ENCODE measurements at places on chromosomes 6 and 20.
A peak's percentile ranks its signal among the peaks of the same experiment; 100 is the strongest.

- no peak for DNase-seq
These were observed 37.4 kb upstream of the OPRM1 start for GRCh38 chr6:154001494-154002285.

DNA sequence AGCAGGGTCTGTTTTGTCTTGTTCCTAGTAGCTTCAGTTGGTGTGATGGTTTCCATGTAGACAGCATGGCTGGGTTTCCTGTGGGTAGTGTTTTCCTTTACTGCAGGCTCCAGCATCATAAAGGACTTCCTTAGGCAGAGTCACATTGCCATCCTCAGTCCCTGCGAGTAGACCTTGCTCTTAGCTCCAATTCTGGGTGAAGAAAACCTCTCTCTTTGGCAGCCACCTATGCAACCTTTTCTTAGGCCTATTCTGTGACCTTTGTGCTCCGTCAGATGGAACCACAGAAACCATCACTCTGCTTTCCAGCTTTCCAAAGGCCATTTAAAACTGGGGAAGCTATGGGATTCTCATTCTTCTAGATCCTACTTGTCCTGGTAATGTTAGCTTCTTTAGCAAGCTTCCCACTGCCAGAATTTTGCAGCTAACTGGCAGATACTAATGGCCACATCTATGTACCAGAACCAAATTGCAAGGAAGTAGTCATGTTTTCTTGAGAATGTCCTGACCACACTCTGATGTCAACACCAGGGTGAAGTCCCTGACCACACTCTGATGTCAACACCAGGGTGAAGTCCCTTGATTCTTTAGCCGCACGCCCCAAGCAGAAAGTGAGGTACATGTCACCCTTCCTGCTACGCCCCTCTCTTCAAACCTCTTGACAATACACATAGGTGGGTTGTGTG lies 646.6 kb upstream of the HS3ST5 start:
- DNase-seq = no peak

DNA sequence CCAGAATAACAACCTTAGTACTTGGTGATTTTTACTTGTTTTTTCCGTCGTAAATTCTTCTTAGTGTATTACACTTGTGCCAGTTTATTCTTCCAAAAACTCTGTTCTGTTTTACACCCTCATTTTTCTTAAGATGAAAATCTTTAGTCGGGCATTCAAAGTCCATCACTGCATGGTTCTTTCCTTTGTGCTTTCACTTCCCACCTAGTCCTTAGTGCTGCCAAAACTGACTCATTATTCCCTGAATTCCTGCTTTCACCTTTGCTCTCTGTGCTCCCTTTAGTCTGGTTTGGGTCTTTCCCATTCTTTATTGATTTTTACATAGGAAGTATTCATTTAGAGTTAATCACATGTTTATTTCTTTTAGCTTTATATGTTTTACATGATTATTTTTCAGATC lies 3.3 kb downstream of the TRMT11 start:
- no peak for DNase-seq

- DNase-seq = no peak
These were observed 49.0 kb upstream of the VSTM2L start for GRCh38 chr20:37853823-37854375.

GRCh38 chr6:36599791-36600209 lies 5.6 kb downstream of the SRSF3 start:
- DNase-seq = no peak

DNA sequence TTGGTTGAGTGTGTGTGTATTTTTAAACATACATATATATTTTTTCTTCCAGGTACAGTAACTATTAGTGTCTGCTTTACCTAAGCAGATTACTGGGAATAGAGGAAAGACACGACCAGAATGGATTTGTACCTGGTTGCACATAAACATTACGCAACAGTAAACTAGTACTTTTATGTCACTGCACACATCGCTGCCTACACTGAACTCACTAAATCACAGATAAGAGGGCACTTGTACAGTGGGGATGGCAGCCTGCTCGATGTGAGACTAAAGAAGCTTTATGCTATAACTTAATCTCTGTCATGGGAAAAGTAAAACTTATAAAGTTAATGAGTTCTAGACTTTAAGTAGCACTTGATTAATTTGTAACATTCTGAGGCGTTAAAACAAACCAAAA lies 89.5 kb upstream of the SIM1 start:
- DNase-seq = no peak

DNA sequence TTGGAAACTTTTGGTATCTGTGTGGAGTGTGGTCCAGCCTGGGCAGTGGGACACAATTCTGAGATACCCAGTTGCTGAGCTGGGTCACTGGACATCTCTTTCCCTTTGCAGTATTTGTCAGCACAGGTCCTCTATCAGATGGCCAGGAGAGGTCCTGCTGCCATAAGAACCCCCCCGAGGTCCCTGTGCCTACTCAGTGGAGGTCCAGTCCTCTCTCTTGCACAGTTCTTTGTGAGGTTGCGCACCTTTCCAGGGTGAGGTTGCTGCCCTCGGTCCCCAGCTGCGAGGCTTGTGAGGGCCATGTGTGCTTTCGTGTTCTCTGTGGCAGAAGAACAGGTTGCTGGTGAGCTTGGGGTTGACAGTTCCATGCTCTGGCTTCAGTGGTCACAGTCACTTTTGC lies 320.6 kb downstream of the QKI start:
- DNase-seq = no peak

DNA sequence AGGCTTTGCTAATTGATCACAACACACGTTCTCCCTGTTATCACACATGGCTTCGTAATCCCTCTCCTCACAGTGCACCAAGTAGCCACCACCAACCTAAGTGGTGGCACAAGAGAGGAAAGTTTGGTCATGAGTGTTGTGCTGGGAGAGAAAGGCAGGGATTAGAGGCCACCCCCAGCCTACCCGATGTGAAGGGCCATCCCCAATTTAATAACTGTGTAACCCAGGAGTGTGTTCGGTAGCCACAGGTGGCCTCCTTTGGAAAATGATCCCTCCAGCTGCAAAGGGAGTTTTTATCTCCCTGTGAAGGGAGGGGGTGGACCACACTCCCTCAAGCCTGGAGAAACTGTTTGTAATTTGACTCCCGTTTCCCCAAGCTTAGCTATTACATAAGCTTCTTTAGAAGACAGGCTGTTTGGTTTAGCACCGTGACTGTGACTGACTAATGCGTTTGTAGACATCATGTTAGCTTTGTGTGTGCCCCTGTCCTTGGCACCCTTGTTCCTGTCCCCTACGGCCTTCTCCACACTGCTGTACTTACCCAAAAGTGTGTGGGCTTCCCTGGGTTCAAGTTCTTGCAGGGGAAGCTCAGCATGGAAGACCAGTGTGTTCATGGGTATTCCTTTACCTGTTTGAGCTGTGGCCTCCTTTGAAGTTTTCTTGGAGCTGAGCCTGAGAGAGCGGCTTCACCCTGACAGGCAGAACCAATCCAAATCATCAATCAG lies 20.6 kb downstream of the PPP1R16B start:
- DNase-seq = peak; percentile 74

- DNase-seq = no peak
These were observed 14.3 kb upstream of the MAP1LC3A start for GRCh38 chr20:34544109-34544796.

GRCh38 chr20:35555951-35556645 lies 14.2 kb downstream of the ERGIC3 start:
- no peak for DNase-seq

DNA sequence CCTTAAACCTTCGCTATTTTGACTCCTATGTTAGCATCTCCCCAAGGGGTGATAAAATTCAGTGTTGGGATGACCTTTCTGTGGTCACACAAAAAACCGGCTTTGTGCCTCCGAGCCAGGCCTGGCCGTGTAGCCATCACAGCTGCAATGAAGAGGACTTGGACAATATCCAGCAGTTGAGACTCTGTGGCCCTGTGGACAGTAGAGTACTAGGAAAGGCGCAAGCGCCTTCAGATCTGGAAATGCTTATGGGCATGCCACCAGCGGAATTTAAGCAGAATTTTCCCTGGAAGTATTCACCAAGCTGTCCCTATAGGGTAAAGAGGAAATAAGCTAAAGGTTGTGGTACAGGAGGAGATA lies 63.3 kb upstream of the SLC2A12 start:
- DNase-seq = no peak

- DNase-seq = no peak
These were observed 2.1 kb downstream of the TFEB start for GRCh38 chr6:41733360-41733706.

DNA sequence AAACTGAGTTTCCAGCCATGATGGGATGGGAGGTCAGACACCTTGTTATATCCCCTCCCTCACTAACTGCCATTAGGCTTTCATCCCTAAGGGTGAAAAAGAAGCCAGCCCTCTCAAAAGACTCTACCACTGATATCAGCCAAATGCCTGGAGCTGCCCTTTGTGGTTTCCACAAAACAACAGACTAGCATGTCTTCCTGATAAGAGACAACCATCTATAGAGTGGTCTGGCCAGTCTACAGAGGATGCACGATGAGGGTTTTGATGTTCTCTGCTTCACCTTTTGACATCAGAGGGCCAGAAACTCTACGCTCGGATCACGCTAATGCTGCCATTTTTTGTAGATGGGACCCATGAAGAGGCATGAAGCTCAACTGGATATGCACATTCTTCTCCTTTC lies 61.7 kb upstream of the ARHGAP18 start:
- DNase-seq = no peak

DNA sequence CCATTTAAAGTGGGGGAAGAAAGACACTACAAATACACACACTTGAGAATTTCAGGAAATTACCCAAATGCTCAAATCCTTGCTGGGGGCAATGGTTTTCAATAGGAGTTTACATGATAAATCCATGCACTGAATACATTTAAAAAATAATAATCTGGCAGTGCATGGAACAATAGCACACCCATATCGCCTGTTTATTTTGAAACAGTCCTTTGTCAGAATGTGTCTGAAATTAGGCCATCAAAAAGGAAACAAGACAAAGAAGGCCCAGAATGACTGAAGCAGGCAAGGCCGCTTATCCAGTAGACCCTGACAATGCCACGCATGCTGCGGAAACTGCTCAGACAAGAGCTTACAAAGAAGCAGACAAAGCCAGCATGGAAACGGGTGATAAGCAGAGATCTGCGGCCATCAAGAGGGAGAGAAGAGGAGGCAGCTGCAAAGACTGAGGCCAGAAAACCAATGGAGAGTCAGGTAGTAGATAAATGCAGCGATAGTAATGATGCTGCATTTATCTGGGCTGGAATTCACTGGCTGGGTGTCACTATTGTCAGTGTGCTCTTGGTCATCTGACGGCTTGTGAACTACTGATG lies 211.9 kb upstream of the CNR1 start:
- no peak for DNase-seq

GRCh38 chr20:46670228-46670584 lies 18.9 kb upstream of the SLC13A3 start:
- no peak for DNase-seq

DNA sequence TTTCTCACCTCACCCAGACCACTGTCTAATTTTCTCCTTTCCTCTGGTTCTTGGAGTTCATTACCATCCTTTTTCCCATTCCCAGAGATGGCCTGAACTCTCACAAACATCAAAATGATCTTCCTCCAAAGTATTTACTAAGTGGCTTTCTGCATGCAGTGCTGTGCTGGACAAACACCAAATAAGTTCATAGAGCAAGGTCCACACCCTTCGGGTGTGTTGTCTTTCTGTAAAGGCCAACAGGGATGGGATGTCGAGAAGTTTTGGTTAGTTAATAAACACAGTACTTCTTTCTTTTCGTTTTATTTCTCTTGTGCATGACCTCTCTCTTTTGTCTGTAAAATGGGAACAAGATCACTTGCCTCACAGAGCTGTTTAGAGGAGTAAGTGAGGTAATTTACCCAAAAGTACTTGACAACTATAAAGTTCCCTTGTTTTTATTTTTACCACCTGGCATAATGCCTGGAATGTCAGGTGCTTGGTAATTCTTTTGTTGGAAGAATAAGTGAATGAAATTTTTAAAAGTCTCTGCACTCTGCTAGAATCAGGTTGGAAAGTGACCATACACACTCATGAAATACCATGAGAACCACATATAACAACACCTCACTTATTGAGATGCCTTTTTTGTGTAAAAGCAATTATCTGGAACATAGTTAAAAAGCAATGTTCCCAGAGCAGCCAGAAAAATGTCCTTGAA lies 22.8 kb upstream of the CCN6 start:
- DNase-seq = no peak

Measured in urothelium cell line (cell line).